NCI-H524 treated with DMSO at 0.1 percent for 48 hours (cell line): ENCODE measurements at places on chromosomes 5 and 9.

DNA sequence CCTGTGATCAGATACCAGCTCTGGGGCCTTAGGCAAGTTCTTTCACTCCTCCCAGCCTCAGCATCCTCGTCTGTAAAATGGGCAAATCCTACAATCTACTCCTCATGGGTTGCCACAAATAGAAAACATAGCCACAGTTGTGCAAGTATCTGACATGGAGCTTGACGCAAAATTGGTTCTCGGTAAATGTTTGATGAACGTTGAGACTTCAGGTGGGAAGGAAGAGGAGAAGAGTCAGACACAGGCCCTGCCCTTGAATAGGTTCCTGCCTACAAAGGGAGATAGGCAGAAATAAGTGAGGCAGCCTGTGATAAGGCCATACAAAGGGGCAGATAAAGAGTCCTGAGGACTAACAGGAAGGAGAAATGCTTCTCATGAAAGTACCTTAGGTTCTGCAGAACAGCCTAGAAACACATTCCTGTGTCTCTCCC lies 26.1 kb upstream of the CPEB4 start:
- no peak for DNase-seq

- DNase-seq = no peak
Observed at GRCh38 chr9:136838314-136839228, 3.7 kb upstream of the AJM1 start.

DNA sequence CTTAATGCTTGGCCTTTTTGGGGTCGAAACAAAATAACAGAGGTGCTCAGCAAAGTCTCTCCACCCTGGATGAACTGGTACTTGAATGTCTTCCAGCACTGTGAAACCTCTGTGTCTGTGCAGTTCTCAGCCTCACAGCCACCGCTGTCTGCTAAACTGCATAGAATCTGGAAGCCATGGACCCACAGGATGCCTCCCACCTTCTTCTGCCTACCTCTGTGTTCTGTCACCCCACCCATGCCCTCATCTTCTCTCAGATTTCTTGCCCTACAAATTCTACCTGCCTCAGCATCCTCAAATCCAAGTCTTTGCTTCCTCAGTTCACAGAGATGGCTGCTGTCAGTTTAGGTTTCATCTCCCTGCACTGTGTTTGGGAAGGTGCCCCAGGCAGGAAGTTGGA lies 35.6 kb downstream of the EXOSC2 start:
- DNase-seq = no peak

DNA sequence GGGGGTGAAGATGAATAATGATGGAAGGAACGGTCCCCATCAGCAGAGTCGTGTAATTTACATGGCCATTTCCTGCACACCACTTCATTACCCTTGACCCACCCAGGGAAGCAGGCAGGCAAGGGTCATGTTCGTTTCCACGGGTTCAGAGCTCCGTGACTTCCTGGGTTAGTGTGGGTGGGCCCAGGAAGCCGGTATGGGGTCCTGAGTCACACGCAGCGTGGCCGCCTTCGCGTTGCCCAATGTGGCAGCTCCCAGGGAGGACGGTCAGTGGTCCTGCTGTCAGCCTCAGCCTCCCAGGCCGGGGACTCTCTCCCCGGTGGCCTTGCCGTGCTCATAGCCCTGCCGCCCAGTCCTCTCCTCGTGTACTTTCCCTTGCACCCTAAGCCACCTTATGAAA lies 5.1 kb upstream of the TERT start:
- DNase-seq = no peak

- no peak for DNase-seq
Observed at GRCh38 chr9:87557996-87558395, 60.3 kb downstream of the DAPK1 start.

- no peak for DNase-seq
Observed at GRCh38 chr9:99867968-99868367, 38.5 kb upstream of the STX17 start.

DNA sequence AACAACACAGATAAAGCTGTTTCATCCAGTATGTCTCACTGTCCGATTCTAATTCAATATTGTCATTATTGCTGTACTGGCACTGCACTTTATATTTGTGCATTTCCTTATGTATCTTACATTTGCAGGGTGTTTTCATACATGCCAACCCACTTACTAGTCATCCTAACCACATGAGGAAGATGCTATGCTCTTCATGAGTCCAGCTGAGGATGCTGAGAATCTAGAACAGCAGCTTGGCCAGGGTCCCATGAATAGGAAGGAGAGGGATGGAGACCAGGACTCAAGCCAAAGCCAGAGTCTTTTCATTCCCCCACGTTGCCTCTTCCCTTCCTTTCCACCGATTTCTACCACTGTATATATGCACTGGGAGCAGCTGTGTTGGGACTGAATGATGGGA lies 292.8 kb upstream of the KLF4 start:
- DNase-seq = no peak

- DNase-seq = no peak
Observed at GRCh38 chr5:132497488-132497997, 7.0 kb upstream of the IRF1 start.

- DNase-seq = no peak
Observed at GRCh38 chr9:2560180-2560579, 61.4 kb upstream of the VLDLR start.

DNA sequence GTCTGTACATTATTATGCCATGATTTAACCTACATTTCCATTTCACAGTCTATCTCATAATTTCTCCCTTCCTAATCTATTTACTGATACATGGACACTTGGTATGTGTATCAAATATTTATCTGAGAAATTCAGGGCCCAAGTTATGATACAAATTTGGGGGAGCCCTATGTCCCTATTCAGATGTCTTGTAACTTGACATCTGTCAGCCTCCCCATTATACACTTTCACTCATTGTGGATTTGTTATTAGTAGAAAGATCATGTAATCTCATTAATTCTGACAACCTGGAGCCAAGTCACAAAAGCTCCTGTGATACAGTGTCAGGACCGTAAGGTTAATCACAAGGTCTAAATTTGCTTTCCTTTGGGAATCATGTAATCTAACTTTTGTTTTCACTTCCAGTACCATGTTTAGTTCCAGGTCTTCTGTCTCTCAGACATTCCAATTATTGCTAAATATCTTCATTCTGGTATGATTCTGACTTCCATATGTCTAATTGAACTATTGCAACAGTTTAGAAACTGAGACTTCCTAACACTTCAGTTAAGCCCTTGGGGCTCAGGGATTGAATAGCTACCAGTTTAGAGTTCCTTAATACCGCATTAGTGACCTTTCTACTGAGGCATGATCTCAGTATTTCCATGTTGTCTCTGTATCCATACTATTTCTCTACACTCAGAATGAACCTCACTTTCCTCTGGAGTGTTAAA lies 182.9 kb upstream of the NUDT12 start:
- DNase-seq = no peak

GRCh38 chr5:58891086-58891970 lies 308.5 kb downstream of the RAB3C start:
- DNase-seq = peak; percentile 46

GRCh38 chr5:159050316-159051143 lies 49.2 kb downstream of the EBF1 start:
- DNase-seq = no peak

GRCh38 chr5:172171118-172171517 lies 16.9 kb downstream of the STK10 start:
- no peak for DNase-seq

DNA sequence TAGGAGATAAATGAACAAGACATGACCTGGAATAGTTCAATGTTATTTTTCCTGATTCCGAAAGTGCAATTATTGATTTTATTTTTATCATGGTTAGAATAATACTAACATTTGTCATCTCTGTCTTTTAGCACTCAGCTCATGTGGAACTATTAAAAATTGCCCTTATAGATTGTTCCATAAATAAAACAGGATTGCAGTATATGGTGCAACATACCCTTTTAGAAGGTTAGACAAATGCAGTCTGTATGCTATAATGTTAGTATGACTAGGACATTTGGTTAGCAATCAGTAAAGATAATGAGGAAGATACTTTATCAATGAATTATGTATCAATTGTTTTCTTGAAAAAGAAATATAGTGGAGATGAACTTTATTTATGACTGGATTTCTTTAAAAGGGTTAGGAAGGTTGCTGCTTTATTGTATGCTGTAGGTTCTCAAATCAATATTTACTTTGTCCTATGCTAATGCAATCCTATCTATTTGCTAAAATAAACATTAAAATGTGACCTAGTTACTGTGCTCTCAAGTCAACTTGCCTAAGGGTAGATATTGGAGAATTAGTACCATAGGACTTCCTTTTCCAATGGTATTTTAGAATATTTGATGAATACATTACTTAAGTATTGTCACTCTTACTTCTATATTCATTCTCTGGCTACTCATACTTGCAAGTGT lies 348.9 kb upstream of the ISL1 start:
- no peak for DNase-seq

DNA sequence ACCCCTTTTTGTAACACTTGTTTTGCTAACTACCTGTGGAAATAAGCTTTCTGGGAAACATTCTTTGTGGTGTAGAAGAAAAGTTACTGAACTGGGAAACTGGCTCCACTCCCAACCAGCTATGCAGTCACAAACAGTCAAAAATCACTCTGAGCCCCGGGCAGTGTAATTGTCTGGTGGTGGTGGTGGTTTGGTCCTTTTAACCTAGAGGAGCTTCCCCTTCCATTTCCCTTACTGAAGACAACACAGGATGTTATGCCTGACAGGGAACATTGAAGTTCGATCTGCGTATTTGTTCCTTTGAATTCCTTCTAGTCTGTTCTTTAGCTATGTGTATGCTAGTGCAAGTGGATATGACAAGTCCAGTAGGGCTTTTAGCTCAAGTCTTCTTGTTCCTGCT lies 56.8 kb upstream of the TBCA start:
- no peak for DNase-seq

DNA sequence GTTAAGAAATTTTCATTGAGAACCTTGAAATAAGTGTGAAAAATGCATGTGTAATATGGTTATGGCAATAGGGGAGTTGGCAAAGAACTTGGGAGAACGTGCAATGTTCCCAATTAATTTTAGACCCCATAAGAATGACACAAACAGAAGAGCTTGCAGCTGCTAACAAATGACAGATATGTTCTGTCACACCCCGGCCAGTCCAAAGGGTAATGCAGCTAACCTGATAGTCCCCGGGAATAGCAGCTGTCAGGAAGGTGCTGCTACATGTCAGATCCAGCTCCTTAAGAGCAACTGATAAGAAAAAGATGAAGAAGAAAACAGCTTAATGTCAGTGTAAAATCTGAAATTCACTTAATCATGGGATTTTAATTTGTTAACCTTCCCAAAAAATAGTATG lies 30.4 kb downstream of the SEMA5A start:
- DNase-seq = no peak

DNA sequence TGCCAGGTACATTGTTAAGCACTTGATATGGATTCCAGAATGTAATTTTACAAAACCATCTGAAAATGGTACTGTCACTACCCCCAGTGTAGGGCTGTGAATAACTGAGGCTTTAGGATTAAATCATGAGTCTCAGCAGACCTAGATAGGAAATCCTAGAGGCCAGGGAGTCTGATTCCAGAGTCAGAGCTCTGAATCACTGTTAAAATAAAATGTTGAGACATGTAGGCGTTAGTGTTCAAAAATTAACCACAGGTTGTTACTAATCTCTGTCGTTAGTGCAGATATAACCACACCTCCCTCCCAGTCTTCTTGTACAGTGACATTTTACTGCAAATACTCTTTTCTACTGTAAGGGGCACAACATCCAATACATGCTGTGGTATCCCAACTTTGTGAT lies 1828.8 kb downstream of the MAT2B start:
- DNase-seq = no peak

GRCh38 chr9:136057236-136058081 lies 37.6 kb downstream of the NACC2 start:
- no peak for DNase-seq

GRCh38 chr9:97321691-97322090 lies 14.2 kb downstream of the CCDC180 start:
- DNase-seq = no peak

GRCh38 chr5:61256474-61256873 lies 75.6 kb upstream of the ZSWIM6 start:
- DNase-seq = no peak

DNA sequence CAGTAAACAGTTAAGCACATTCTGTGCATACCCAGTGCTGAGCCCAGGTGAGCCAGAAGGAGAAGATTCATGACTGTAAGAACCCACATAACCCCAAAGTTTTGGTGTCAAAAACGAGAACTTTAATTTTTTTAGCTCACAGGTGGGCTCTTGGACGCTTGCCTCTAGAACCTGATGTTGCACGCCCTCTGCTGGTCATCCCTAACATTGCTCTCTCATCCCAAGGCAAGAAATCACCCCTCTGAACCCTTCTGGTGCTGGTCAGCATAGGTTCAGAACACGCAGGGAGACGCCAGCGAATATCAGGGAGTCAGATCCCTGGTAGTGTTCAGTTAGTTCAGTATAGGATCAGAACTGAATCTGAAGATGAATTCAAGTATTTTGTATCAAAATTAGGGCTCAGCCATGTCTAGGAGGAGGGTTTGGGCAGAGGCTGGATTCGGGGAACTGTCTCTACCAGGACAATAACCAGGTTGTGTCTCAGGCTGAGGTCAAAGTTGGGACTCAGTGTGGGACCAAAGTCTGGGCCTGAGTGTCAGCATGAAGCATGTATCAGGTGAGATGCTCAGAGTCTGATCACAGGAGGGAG lies 4.1 kb upstream of the DNAJB5 start:
- no peak for DNase-seq

DNA sequence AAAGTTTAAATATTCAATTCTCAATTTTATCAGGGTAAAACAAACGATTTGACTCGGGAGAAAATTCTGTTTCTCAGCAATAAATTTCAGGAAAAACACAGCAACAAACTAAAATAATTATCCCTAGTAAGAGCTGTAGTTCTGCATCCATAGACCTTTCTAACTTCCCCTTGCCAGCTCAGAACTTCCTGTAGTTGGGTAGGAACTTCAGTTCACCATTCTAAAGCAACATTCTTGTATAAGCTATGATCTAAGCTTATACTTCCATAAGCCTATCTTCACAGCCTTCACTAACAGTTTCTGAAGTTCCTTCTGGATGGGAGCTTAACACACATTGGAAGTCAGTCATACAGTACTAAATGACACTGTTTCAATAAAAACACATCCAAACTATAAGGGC lies 96.6 kb downstream of the UBAP2 start:
- no peak for DNase-seq

- no peak for DNase-seq
Observed at GRCh38 chr9:87310827-87311523, 186.7 kb upstream of the DAPK1 start.

DNA sequence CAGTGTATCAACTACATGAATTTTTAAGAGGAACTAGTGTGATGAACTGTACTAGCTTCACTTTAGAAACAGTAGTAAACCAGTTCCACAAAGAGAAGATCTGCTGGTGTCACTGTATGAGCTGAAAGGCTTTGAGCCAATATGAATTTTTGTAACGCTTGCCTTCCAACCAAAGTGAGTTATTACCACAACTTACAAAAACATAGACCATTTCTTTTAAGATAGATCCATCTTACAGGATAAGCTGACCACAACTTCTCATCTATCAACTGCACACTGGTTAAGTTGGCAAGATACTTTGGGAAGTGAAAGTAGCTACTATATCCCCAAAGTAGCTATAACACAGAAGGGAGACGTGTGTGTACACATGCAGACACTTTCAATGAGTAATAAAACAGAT lies 849.6 kb upstream of the DMAC1 start:
- DNase-seq = no peak
